Activated gamma-delta T cell treated with Interleukin-2 at 50 U/mL for 16 hours (primary cell): ENCODE measurements at places on chromosomes 4 and X.

GRCh38 chr4:65337371-65337770 lies 332.9 kb downstream of the EPHA5 start:
- DNase-seq = no peak

- no peak for DNase-seq
These were observed 168.6 kb downstream of the COX18 start for GRCh38 chr4:72900952-72901351.

- no peak for DNase-seq
These were observed 63.9 kb downstream of the PPP3CA start for GRCh38 chr4:101283434-101283833.

DNA sequence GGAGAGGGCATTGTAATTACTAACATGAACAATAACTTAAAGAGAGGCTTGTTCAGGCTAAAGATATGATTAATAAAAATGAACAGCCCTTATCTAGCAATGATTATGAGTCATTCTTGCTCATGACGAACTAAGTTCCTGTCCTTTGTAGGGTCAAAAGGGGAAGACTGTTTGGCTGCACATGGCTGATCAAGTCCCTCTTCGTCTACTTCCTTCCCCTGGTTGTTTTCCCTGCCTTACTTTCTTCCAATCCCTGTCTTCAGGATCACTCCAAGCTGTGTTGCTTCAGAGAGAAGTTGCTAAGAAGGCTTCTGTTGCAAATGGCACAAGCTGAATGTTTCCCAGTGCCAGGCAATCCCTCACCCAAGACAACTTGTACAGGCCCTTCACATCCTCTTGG lies 115.0 kb upstream of the HS3ST1 start:
- no peak for DNase-seq

DNA sequence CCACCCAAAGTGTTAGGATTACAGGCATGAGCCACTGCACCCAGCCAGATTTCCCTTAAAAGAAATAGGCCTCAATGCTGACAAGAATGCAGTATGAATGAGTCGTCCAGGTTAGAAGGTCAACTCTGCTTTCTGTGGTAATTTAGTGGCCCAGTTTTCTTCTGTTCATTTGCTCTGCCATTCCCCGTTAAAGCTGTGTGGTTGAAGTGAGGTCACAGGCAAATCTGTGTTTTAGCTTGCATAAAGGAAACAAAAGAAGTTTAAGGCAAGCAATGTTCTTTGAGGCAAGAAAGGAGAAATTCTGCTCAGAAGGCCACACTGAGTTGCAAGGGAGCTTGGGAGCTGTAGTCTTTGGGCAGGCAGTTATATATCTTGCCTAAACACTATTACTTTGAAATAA lies 176.8 kb downstream of the LARP7 start:
- DNase-seq = no peak

DNA sequence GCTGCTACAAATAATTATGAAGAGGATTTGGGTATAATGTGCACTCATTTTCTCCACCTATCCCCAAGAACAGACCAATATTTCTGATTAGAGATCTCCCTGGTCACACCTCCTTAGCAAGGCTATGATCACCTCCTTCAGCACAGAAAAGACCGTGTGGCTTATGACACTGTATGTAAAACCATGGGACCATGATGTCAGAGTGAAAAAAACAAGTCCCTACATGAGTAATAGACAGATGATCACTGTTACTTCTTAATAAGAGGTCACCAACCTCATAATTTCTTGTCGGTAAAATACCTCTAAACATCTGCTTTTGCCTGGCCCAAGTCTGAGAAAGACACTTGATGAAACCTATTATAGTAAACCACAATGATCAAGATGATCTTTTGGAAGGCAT lies 330.6 kb upstream of the F9 start:
- DNase-seq = no peak
